ENCODE measurements at places on chromosomes 13 and 19.

DNA sequence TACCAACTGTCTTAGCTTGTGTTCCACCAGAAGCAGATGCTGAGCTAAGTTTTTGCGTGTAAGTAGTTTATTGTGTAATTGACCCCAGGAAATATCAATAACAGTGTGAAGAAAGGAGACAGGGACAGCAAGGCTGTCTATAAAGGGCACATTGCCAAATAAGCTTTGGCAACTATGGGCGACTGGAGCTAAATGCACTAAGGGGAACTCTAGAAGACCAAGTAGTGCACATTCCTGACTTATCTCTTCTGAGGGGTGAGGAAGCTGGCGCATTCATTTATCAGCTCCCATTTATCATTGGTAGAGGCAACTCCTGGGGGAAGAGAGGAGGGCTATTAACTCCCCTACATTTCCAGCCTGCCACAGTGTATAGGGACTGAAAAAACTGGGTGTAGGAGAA is 135.0 kb downstream of the DLEU7 start:
- DNase-seq: no peak

DNA sequence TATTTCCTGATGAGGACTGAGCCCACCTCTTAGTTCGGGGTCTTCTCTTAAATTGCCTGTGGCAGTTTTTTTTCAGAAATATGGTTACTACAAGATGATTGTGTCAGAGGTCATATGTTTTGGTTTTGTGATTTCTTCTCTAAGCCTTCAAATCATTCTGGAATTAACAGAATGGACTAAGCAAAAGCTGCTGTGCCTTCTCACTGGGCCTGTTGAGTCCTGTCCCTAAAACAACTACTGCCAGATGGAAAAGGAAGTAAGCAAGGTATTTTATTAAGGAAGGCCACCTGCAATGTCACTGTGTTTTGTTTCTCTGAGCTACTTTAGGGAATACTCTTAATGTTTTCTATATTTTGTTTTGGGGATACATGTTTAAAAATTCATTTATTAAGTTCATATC is 470.8 kb downstream of the PCDH20 start:
- no peak for DNase-seq

DNA sequence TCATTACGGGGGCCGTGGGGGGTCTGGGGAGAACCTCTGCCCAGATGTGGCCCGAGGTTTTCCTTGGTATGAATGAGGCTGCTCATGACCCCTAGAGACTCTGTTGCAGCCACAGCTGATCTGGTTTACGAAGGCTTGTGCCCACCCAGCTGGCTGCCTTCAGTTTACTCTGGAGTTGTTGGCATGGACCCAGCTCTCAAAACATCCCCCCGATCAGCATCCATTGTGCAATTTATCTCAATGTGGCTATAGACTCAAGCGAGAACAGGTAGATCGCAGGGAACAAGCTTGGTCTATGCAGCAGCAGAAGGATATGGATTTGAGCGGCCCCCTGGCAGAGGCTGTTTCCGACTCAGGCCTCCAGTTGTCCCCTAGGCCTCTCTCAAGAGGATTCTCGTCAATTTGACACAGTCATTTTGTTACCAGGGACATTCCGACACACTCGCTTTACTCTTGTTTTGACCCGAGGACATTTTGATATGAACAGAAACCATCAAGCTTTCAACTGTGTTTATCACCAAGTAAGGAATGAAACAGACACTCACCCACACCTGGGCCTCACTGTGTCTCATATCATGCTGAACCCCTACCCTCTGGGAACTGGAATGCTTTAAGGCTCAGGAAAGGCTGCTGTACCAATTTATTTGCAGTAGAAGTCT is 161.5 kb downstream of the KATNAL1 start:
- no peak for DNase-seq

DNA sequence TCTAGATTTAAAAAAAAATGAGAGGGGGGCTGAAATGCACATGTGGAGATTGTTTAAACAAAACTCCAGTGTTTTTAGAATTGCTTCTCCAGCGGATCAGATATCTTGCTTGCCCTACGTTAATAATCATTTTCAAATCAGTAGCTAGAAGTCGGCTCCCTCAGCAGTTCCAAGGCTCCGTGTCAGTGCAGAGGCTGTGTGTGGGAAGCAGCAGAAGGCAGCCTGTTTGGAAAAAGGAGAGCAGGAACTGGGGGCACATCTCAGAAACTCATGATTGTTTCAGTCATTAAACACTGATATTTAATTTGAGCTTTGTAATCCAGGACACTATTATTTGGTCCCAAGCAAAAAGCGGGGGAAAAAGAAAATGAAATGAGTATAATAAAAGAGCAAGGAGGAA is 50.9 kb downstream of the SOX21 start:
- no peak for DNase-seq

- DNase-seq: no peak
Observed at GRCh38 chr13:76792731-76793347, 93.4 kb downstream of the KCTD12 start.

DNA sequence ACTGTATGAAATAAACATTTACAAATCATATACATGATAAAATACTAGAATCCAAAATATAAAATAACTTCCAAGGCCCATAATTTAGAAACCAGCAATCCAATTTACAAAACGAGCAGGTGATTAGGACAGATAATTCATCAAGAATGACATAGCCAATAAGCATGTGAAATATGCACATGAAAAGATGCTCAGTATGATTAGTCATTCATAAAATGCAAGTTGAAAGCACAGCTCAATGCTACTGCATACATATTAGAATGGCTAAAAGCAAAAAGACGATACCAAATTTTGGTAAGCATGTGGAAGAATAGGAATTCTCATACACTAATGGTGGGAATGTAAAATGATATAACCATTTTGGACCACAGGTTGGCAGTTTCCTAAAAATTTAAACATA is 837.2 kb upstream of the MIR17HG start:
- no peak for DNase-seq

- DNase-seq: no peak
Observed at GRCh38 chr13:101845245-101846020, 393.0 kb downstream of the ITGBL1 start.

DNA sequence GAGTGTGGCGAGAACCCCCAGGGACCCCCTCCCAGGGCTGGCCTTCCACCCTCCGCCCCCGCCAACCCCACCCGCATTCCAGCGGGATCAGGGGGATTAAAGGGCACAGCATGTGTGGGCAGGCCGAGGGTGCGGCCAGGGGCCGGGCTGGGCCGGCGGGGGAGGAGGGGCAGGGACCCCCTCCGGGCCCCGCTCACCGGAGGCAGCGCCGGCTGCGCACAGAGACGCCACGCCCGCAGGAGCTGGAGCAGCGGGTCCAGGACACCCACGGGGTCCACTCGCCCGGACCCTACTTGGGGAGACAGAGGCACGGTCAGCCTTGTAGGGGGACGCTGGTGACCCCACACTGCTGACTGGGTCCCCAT is 2.4 kb downstream of the ADAMTSL5 start:
- no peak for DNase-seq

DNA sequence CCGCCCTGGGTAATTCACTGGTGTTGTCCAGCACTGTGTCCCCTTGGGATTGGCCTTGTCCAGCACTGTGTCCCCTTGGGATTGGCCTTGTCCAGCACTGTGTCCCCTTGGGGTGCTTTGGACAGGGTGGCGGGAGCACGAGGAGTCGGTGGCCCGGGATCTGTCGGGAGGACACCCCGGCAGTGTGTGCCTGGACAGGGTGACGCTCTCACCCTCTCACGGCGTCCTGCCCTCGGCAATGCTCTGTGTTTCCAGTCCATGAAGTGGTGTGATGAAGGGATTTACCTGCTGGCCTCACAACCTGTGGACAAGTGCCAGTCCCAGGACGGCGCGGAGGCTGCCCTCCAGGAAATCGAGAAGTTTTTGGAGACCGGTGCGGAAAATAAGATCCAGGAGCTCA is 29.9 kb upstream of the F7 start:
- DNase-seq: no peak

GRCh38 chr13:101211261-101211660 is 205.0 kb downstream of the NALCN start:
- DNase-seq: no peak

GRCh38 chr13:42214446-42214845 is 57.5 kb upstream of the AKAP11 start:
- DNase-seq: no peak

- no peak for DNase-seq
Observed at GRCh38 chr19:17953316-17953801, 13.5 kb upstream of the KCNN1 start.

- no peak for DNase-seq
Observed at GRCh38 chr13:110358381-110358780, 51.3 kb downstream of the COL4A2 start.

DNA sequence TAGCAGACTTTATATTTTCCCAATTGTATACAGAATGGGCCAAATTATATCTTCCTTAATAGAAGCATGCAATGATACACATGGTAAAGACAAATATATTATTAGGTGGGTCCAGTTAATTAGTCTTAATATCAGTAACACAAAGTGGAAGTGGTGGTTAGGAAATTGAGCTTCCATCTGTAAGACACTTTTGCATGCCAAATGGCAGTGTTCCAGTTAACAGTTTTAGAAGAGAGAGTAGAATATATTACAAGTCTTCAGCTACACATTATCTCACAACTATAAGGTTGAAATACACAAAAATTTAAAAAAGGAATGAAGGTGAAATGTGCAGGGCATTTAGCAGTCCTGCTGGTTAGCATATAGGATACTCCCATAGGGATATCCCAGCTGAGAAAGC is 536.5 kb downstream of the PCDH9 start:
- no peak for DNase-seq

GRCh38 chr13:69619651-69620050 is 488.0 kb upstream of the ATXN8OS start:
- no peak for DNase-seq

DNA sequence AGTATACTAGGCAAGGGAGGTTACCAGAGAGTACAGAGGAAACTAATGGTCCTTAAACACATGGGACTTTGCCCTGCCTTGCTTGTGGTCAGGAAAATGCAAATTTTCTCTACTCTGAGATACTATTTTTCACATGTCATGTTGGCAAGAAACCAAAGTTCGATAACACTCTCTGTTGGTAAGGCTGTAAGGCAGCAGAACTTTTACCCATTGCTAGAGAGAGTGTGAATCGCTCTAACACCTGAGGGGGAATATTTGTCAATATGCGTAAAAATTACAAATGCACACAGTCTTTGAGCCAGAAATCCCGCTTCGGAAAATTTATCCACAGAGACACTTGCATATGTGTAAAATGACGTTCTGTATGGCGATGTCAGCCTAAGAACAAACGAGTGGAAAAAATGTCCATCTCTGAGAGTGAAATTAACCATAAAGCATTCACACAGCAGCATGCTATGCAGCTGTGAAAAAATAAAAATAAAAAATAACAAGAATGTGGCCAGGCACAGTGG is 9.5 kb upstream of the RFX1 start:
- DNase-seq: no peak

DNA sequence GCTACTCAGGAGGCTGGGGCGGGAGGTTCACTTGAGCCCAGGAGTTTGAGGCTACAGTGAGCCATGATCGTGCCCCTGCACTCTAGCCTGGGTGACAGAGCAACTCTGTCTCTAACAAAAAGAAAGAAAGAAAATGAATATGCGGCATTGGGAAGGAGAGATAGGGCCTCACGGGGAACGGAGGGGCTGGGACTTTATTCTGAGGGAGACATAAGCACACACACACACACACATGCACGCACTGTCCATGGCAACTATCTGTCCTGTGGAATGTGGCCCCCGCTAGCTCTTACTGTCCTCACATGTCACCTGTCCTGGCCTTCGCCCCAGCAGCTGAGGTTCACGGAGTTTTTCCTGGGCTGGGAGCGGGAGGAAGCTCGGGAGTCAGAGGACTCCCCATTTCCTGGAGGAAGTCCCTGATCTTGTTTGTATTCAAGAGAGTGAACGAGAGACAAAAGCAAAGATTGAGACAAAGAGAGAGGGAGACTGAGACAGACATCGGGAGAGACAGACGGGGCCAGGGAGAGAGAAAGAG is 654 bp downstream of the STAP2 start:
- no peak for DNase-seq
